Hepatocyte (in vitro differentiated cells): ENCODE measurements at places on chromosomes 1 and 21. TPM values are rescaled to one million over a fixed set of nuclear protein-coding genes. Genes with fewer than 3 reads are reported as not detected.

GRCh38 chr1:53065391-53065790 lies 3.4 kb downstream of the PODN start:
- no peak for DNase-seq

- DNase-seq: no peak
These were observed 45.0 kb downstream of the EVI5 start for GRCh38 chr1:92739669-92740524.

DNA sequence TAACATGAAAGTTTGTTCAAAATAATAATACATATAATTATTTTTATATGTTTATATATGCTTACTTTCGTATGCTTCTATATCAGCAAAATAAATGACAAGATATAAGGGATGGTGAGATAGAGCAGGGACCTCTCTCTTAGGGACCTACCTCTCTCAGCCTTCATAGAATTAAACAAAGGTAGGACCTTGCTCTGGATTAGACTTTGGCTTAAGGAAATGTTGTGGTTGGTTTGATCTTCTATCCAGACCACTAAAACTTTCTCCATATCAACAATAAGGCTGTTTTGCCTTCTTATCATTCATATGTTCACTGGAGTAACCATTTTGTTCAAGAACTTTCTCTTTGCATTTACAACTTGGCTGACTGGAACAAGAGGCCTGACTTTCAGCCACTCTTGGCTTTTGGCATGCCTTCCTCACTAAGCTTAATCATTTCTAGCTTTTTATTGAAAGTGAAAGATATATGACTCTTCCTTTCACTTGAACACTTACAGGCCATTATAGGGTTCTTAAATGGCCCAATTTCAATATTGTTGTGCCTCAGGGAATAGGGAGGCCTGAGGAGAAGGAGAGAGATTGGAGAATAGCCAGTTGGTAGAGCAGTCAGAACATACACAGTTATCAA lies 14.4 kb downstream of the FRRS1 start:
- no peak for DNase-seq

CD52 gene
- polyA plus RNA-seq: 3.9 and 12.9 TPM in 2 replicates

GRCh38 chr1:64116537-64116936 lies 86.9 kb upstream of the UBE2U start:
- DNase-seq: no peak

DNA sequence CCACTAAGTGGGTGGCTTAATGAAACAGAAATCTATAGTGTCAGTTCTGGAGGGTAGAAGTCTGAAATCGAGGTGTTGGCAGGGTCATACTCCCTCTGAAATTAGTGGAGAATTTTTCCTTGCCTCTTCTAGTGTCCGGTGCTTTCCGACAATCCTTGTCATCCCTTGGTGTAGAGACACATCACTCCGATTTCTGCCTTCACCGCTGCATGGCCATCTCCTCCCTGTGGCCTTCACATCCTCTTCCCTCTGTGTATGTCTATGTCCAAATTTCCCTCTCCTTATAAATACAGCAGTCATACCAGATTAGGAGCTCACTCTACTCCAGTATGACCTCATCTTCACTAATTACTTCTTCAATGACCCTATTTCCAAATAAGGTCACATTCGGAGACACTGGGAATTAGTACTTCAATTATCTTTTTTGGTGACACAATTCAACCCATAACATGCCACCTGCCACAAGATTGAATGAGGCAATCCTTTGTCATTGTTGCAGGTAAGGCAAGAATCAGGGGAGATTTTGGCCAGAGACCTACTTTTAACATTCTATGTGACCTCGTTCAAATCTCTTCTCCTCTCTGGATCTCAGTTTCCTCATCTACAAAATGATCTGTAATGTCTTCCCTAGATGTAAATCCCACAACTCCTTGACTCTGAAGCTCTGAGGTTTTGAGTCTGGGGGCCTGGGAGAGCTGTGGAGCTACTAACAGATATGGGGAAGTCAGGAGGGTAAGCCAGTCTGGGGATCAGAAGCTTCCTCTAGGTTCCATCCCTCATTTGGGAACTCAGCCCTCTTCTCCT lies 16.1 kb downstream of the NAV1 start:
- no peak for DNase-seq

- DNase-seq: no peak
These were observed 368.7 kb upstream of the ADGRL2 start for GRCh38 chr1:81432059-81432458.

TMEM269 gene
- polyA plus RNA-seq: 0.12 TPM in 1 of 2 replicates, not detected in the other

TNFRSF9 gene
- 0.08 and 0.40 TPM in 2 replicates for polyA plus RNA-seq

DNA sequence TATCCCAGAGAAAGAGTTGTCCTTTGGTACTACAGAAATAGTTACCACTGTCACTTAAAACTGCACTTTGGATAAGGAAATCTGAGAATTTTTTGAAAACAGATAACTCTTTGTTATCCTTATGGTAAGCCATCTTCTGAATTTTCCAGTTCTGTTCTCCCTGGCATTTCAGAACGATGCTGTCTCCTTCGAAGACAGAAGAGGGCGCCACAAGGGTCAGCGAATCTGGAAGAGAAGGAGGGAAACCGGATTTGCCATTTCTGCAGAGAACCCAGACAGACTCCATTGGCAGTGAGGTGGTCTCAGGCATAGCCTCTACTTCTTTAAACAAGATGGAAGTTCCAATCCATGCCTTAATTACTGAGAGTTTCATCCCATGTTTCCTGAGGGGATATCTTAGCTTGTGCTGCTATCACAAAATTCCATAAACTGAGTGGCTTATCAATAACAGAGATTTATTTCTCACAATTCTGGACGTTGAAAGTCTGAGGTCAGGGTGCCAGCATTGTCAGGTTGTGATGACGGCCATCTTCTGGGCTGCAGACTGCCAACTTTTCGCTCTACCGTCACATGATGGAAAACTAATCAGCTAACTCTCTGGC lies 6.4 kb downstream of the FCRL2 start:
- no peak for DNase-seq

GRCh38 chr1:106787520-106787919 lies 269.0 kb upstream of the PRMT6 start:
- no peak for DNase-seq
